ENCODE measurements at places on chromosomes 4 and X.

DNA sequence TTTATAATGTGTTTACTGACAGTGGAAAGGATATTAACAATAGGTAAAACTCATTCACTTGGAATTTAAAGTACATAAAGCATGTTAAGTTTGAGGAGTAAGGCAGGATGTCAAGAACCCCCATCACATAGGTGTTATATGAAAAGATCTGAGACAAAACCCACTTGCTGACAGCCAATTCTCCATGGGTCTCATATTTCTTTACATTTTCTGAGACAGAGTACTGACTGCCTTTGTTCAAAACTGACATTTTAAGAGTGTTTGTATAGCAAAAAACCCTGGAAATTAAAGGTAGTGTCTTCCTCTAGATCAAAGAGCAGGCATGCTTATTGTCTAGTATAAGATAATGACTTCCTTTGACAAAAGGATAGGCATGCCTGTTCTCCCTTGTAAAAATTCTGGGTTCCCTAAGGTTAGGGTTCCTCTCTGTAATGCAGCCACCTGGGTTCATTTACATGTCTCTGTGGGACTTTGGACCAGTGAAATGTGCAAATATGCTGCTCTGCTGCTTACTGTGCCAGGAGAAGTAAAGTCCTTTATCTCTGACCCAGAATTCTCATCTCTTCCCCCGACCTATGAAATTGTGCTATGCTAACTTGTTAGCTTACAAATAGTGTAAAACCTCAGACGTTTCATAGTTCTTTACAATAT is 123.6 kb downstream of the PCDH18 start:
- DNase-seq = no peak

GRCh38 chr4:7651461-7651921 is 216.8 kb upstream of the PSAPL1 start:
- DNase-seq = peak; percentile 26

- DNase-seq = no peak
These were observed 1338.0 kb downstream of the FSTL5 start for GRCh38 chr4:160825644-160826338.

- DNase-seq = no peak
These were observed 30.0 kb downstream of the C4orf50 start for GRCh38 chr4:5988086-5988845.

DNA sequence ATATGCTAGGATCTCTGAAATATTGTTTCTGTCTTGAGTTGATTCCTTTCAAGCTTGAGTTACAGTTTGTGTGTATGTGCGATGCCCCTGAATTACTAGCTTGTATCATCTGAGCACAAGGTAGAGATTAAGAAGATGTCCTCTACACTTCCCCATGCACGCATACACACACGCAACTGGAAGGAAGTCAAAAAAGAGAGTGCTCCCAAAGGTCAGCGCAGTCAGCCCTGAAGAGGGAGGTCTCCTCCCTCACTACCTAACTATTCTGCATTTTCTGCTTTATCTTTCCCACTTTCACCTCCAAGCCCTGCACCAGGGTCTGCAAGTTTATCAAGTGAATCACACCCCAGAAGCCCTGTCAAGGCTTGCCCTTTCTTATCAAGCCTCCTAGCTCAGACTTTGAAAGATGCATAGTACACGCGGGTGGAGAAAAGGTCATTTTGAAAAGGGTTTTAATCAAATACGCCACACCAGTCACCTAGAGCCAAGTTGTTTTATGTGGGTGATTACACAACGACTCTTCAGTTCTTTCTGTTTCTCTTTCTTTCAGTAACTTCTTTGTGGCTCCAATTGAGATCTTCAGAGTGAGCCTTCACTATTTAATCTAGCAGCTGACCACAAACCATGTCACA is 127.7 kb downstream of the ASB9 start:
- DNase-seq = no peak

DNA sequence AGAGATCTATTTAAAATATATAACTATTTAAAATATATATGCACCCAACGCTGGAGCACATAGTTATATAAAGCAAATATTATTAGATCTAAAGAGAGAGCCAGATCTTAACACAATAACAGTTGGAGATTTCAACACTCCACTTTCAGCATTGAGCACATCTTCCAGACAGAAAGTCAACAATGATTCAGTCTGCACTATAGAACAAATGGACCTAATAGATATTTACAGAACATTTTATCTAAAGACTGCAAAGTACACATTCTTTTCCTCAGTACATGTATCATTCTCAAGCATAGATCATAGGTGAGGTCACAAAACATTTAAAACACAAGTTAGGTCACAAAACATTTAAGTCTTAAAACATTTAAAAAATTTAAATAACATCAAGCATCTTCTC is 36.4 kb downstream of the NLRP2B start:
- DNase-seq = no peak

Measured in fibroblast of skin of back (primary cell).